ENCODE measurements at places on chromosomes 1 and 21.

GRCh38 chr1:167263819-167264464 lies 43.3 kb downstream of the POU2F1 start:
- no peak for DNase-seq

DNA sequence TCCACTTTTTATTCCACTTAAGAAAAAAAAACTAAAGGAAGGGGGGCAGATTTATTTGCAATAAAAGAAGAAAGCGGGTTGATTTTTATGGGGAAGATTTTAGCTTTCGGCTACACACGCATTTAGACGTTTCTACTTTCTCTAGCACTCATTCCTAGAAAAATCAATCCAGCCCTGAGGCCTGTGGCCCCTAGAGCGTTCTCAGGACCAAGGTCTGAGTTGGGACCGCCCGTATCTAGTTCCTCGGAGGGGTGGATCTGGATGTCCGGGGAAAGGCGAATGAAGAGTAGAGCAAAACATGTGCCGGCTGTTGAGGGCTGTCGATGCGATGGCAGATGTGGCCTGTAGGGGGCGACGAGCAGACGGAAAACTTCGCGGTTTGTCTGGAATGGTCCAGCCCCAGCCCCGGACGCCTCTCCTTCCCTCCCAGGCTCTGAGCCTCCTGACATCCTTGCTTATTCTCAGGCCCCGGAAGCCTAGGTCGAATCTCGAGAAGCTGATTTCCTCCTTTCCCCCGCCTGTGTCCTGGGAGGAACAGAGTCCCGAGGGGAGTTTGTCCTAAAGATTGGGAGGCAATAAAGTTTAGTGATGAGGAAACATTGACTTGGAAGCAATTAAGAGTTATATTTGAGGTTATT lies 5.2 kb downstream of the FOXD3 start:
- DNase-seq, result no peak

- DNase-seq, result no peak
Measured at GRCh38 chr1:70208292-70208691, 2.9 kb upstream of the LRRC40 start.

- no peak for DNase-seq
Measured at GRCh38 chr1:60428127-60428526, 354.6 kb upstream of the C1orf87 start.

DNA sequence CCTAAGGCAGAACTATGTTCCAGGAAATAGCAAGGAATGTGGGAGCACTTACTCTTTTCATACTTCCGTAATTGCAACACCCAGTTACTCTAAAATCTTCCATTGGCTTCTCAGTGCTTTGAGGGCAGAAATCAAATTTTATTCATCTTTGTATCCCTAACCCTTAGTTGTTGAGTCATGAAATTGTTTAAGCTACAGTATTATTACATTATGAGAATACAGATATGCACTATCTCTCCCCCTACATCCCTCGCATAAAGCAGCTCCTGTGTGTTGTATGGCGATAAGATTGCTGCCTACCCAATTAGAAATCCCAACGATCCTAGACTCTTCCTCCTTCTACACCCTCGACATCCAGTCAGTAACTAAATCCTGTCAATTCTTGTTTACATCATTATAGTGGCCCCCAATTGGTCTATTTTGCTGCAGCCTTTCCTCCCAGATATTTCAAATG lies 2.6 kb downstream of the AIDA start:
- no peak for DNase-seq

- DNase-seq, result no peak
Measured at GRCh38 chr1:21313203-21313885, 23.1 kb upstream of the ECE1 start.

DNA sequence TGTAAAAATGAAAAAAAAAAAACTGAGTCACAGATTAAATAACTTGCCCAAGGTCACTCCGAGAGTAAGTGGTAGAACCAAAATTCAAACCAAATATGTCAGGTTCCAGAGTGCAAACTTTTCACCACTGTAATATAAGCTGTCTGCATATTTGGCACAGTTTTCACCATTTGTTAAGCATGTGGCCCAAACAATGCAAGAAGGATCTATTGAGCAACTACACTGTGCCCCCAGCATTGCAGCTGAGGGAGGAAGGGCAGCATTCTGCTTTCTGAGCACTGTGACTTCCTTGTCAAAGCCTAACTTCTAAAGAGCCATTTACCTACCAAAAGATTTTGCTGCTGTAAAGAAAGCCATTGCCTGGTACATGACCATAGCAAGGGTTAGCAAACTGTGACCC lies 133.4 kb downstream of the SYT2 start:
- no peak for DNase-seq

GRCh38 chr1:164561472-164561871 lies 2.5 kb downstream of the PBX1 start:
- no peak for DNase-seq

DNA sequence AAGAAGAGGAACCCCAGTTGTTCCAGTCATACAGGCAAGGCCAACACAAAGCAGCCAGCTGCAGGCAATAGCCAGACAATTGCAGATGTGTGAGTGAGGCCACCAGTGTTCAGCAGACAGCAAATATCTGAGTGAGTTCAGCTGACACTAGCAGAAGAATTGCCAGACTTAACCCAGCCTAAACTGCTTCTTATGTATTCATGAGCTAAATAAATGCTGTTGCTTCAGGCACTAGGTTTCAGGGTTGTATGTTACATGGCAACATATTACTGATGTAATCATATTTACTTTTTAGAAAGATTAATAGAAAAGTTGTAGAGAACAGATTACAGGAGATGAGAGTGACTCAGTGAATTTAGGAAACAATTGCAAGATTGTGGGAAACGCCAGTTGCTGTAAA lies 129.8 kb upstream of the CHODL start:
- no peak for DNase-seq

GRCh38 chr1:150268340-150268704 lies 494 bp downstream of the APH1A start:
- DNase-seq, result no peak

- no peak for DNase-seq
Measured at GRCh38 chr1:227790034-227790400, 25.5 kb upstream of the PRSS38 start.

GRCh38 chr1:96416701-96417444 lies 304.7 kb upstream of the PTBP2 start:
- no peak for DNase-seq

GRCh38 chr1:51768971-51769588 lies 109.4 kb downstream of the NRDC start:
- peak; percentile 34 for DNase-seq

Measured in GM12864 (cell line).